ENCODE measurements at places on chromosomes 2 and 18.

DNA sequence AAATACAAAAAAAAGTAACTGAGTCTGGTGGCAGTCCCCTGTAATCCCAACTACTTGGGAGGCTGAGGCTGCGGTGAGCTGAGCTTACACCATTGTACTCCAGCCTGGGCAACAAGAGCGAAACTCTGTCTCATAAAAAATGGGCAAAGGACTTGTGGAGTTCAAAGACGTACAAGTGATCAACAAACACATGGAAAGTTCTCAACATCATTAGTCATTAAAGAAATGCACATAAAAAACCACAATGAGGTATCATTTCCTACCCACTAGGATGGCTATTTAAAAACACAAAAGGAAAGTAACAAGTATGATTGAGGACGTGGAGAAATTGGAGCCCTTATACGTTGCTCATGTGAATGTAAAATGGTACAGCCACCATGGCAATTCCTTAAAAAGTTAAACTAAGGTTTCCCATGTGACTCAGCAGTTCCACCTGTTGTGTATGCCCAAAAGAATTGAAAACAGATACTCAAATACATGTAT, 52.3 kb downstream of the RAB10 start:
- peak; percentile 54 for DNase-seq

DNA sequence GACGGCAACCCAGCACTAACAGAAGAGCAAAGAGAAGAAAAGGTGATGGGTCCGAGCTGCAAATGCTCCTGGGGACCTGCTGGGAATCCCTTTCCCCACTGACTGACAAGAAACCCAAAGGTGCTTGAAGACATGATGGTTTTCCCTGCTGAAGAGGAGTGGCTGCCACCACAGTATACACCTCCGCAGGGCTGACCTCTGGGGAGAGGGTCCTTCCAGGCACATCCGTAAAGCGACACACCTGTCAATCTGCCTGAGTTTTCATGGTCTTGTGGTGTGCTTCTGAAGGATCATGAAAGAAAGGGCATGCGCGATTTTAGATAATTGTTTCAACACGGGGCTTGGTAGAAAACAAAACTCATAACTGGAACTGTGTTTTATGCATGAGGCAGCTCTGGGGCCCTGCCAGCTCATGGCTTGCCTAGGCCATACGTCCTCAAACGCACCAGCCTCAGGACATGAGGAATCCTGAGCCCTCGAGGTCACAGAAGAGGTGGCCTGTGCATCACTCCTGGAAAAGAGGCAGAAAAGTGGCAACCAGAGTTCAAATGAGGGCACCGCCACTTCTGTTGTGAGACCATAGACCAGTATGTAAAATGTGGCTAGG, 51.8 kb downstream of the SERTAD2 start:
- no peak for DNase-seq

DNA sequence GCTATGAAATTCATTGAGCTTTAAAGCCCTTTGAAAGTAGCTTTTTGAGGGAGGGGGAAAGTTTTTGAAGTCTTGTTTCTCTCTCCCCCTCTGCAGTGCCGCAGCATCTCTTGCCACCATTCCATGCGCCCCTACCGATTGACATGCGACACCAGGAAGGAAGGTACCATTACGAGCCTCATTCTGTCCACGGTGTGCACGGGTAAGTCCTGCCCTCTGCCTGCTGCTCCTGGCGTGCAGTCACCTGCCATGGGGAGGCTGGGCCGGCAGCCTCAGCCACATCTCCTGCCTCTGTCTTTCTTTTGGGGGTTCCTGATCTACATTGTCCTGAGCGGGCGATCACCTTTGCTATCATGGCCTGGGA, 191.6 kb downstream of the GLI2 start:
- DNase-seq: no peak

GRCh38 chr18:13265911-13266217, 47.3 kb downstream of the LDLRAD4 start:
- no peak for DNase-seq

DNA sequence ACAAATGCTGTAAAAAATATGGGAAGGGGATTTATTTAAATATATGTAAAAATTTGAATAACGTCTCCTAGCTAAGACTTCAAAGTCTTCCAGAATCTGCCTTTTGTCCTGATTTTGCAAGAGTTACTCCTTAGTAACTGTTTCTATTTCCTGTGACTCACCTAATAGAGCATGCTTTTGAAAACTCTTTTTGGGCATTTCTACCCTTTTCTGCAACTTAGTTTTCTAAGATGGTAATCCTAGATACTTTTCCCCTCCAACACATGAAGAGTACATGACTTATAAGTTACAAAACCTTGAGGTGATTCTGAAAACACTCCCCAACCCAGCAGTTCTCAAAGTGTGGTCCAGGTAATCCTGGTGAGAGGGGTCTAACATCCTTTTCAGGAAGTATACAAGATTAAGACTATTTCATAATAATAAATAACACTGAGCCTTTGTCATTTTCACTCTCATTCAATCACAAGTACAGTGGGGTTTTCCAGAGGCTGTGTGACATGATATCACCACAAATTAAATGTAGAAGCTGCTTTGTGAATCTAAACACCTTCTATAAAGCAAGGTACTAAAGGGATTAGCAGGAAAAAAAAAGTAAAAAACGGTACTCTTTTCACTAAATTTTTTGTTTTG, 31.9 kb downstream of the PPP4R3B start:
- no peak for DNase-seq

GRCh38 chr2:184316921-184317320, 281.4 kb upstream of the ZNF804A start:
- no peak for DNase-seq

GRCh38 chr2:144512891-144513351, 7.0 kb downstream of the ZEB2 start:
- no peak for DNase-seq

GRCh38 chr2:1055014-1055595, 104.5 kb downstream of the SNTG2 start:
- no peak for DNase-seq

All from activated CD4-positive, alpha-beta T cell treated with anti-CD3 and anti-CD28 coated beads, Interleukin-2, Interleukin-4, amounts not matched to agents 100 ng/mL and 50 ng/mL, durations not matched to agents 16 hours and 8 hours (primary cell).